ENCODE measurements at places on chromosomes 4 and X. TPM values are rescaled to one million over a fixed set of nuclear protein-coding genes. Genes with fewer than 3 reads are reported as not detected.

The TIGD4 gene
- total RNA-seq: 0.43 TPM

GRCh38 chr4:659851-660250 lies 14.2 kb downstream of the ATP5ME start:
- no peak for DNase-seq

DNA sequence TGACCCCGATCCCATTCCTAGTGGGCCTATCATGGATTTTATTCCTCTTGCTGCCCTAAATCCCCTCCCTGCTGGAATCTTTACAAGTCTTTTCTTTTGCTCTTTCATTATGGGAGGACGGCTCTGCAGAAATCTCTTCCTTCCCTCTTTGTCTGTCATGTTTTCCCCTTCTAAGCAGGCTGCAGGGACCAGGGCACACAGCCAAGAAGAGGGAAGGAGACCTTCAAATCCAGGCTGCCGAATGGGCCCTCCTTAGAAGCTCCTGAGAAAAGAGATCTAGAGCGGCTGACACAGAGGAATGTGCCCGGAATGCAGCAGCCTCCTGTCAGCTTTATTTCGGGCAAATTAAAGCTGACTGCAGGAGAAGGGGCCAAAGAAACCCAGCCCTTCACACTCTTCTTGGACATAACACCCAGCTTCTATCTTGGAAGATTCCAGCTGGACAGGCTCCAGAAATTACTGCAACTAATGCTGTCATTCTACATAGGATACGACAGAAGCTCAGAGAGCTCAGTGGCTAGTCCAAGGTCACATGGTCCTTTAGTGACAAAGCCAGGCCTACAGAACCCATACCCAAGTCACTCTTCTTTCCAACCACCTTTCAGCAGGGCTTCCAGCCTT lies 187.8 kb upstream of the NHS start:
- DNase-seq: no peak

- no peak for DNase-seq
Measured at GRCh38 chr4:124152132-124152531, 560.4 kb downstream of the ANKRD50 start.

DNA sequence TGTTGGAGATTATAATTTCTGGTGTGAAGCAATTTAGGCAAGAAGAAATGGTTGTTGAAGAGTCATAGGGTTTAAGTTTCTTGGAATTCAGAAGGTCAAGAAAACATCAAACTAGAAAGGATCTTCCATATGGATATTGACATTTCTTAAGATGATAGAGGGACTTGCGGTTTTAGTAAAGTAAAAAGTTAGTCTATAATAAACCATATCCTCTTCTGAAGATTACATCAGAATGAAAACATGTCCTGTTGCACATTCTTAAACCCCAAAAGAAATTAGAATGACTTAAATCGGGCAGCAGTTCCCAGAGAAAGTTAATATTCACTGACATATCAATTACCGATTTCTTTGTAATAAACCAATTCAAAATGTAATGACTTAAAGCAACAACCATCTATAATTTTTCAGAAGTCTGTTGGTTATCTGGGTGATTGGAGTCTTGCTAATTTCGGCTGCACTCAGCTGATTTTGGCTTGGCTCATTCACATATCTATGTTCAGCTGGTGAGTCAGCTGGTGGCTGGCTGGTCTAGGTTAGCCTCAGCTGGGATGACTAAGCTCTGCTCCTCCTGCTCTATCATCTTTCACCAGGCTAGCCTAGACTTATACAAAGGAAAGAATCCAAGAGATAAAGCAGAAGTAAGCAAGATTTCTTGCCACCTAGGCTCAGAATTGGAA lies 24.4 kb upstream of the DYNLT3 start:
- DNase-seq: peak; percentile 37

GRCh38 chr4:57314636-57315035 lies 204.5 kb upstream of the IGFBP7 start:
- DNase-seq: no peak

GRCh38 chrX:147978931-147979330 lies 2.2 kb upstream of the FMR1NB start:
- no peak for DNase-seq

GRCh38 chr4:66926687-66927086 lies 618.6 kb downstream of the CENPC start:
- DNase-seq: no peak

DNA sequence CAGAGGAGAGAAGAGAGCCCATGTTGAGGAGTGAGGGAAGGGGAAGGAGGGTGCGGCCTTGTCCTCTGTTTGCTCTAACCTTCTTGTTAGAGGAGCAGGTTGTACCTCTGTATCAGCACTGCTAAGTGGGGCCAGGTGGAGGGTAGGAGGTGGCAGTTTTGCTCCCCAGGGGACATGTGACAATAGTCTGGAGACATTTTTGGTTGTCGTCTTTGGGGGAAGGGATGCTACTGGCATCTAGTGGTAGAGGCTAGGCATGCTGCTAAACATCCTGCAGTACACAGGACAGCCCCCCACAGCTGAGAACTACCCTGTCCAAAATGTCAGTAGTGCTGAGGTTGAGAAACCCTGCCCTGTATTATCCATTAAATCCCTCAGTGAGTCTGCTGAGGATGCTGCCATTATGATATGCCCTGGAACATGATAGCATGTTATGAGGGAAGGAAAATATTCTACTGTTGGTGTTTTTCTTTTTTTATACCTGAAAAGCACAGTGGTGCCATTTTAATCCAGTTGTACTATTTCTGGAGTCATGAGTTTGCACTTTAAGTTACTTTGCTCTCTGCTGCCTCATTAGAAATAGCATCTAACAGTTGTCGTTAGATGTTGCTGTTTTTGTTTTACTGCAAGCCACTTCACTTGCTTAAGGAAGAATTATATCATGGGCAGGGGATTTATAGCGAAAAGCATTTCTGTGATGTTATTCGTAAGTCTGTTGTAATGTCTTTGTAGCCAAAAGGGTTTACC lies 90.6 kb downstream of the LRP2BP start:
- peak; percentile 15 for DNase-seq

GRCh38 chrX:97200454-97200853 lies 316.7 kb downstream of the RPA4 start:
- DNase-seq: no peak

GRCh38 chr4:173506597-173507211 lies 23.3 kb downstream of the HAND2 start:
- DNase-seq: no peak

GRCh38 chr4:123651536-123652180 lies 255.1 kb downstream of the SPRY1 start:
- DNase-seq: no peak

The CENPI gene
- 19.3 TPM for total RNA-seq

- no peak for DNase-seq
Measured at GRCh38 chr4:137389911-137390520, 142.3 kb downstream of the PCDH18 start.

DNA sequence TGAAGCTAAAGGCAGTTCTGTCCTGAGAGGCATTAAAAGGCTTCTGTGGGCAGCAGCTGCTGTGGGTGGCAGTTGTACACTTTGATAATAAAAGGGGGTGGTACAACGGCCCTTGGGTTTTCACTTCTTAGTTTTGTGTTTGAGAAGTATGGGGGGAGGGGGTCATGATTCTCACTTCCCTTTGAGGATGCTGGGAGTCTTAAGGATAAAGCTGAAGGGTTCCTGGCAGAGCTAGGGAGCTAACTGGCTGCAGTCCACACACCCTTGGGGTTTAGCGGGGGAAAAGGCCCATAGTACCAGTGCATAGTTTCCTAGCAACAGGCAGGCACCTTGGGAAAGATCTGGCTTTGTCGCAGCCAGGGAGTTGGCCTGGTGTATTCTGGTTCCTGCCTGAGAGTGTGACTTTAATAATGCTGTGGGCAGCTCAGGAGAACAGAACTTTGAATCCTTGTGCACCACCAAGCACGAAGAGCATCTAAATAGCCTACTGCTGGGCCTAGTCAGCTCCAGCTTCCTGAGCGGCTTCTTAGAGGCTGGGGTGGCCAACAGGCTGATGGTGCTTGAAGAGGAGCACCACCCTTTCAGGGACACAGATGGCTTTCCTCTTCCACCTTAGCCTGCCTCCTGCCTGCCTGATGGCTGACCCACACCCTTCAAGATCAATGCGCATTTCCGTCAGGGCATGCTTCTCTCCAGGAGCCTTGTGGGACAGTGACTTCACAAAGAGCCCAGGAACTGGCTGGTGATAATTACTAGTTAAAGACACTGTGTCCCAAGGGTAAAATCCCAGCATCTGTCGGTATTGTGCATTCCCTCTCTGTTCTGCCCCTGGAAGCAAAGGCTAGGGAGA lies 12.5 kb downstream of the ZBTB33 start:
- DNase-seq: no peak

- DNase-seq: no peak
Measured at GRCh38 chrX:103846386-103846785, 14.3 kb upstream of the RAB9B start.

- DNase-seq: no peak
Measured at GRCh38 chrX:108735679-108736508, 469 bp downstream of the IRS4 start.

- DNase-seq: no peak
Measured at GRCh38 chrX:125757794-125758564, 408.1 kb downstream of the DCAF12L2 start.

The CSN3 gene
- not detected for total RNA-seq

DNA sequence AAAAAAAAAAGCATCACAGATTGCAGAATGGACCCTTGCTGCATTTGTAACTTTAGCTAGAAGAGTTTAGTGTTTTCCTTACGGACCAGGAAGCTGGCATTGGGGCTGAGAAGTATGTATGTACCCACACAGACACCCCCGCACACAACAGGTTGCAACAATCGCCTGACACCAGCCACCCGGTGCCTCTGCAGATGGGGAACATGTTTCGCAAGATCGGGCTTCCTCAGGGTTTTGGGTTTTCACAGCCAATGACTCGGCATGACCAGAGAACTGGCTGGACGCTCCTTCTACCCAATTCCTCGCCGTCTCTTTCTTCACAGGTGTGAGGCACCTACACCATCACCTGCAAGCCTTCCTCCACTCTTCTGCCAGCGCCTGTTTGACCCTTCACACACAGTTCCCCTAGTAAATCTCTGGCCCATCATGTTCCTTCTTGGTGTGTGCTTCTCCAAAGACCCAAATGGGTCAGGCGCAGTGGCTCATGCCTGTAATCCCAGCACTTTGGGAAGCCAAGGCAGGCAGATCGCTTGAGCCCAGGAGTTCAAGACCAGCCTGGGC lies 70.4 kb downstream of the DHRSX start:
- no peak for DNase-seq

All from activated T-cell treated with anti-CD3 and anti-CD28 coated beads, Interleukin-2, amount 50 U/mL, for 72 hours (primary cell).